Panc1 (cell line): ENCODE measurements at places on chromosomes 3 and 15. TPM values are rescaled to one million over a fixed set of nuclear protein-coding genes. Genes with fewer than 3 reads are reported as not detected.

DNA sequence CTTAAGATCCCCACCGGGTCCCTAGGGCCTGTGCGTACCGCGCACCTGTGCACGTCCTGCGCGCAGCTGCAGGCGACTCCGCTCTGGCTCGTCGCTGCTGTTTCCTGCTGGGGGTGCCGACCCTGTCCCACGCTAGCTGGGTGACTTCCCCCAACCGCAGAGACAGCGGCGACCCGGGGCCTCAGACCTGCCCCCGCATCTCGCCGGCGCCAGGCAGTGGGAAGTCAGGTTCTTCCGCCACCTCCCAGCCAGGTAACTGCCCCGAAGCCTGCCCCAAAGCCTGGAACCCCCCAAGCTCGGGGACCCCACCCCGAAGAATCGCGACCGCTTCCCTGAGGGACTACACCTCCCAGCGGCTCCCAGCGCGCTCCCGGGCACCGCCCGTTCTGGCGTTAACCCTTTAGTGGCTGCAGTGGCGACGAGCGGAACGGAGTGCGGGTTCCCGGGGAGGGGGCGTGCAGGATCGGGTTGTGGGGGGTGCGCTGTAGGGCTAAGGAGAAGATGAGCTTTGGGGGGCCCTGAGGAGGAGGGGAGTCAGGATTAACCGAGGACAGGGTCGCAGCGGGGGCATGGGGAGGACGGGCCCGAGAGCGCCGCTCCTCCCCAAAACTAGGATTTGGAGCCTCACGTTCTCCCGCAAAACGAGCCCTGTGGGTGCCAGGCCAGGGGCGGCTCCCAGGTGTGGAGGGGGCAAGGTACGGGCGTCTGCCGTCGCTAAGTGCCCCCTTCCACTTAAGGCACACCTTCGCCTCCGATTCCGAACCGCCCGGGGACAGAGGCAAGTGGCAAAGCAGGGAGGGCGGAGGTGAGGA is 589 bp downstream of the NEIL1 start:
- DNase-seq: no peak

NANOGP8 gene
- not detected for total RNA-seq

SLC28A1 gene
- total RNA-seq: not detected

- DNase-seq: peak; percentile 18
Measured at GRCh38 chr15:23467110-23467600, 20.1 kb upstream of the GOLGA6L2 start.

DNA sequence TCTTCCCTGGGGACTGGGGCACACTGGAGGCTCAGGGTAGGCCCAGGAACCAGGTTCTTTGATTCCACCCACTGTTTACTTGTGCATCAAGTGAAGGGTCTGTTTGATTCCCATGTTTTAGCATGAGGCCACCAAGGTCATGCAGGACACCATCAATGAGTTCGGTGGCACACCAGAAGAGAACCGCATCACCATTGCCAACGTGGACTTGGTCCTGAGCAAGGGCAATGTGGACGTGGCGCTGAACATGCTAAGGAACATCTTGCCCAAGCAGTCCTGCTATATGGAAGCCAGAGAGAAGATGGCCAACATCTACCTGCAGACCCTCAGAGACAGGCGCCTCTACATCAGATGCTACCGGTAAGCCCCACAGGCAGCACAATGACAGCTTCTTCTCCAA is 21.5 kb downstream of the TTC21A start:
- no peak for DNase-seq

GRCh38 chr3:147351301-147351700 is 55.0 kb downstream of the ZIC4 start:
- DNase-seq: no peak

DNA sequence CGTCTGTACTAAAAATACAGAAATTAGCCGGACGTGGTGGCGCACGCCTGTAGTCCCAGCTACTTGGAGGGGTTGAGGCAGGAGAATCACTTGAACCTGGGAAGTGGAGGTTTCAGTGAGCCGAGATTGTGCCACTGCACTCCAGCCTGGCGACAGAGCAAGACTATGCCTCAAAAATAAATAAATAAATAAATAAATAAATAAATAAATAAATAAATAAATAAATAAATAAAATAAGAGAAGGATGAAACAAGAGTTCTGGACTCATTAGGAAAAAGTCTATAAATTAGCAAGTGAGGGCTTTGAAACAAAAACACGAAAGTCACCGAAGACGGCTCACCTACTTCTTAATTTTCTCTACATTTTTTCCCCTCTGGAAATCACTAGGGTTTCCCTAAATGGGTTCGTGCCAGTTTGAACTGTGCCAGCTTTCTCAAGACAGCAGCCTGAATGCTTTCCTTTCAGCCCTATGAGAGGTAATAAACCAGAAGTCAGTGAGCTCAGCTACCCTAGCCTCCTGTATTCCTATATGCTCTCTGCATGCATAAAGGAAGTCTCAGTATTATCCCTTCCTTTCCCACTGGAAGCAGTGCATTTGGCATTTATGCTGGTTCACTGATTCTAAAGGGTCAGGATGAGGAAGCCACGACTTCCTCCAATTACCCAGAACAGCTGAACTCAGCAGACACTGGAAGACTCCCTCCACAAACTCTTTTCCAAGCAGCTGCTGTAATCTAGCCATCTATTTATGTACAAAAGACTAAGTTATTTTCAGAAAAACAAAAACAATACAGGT is 266.9 kb downstream of the ZBBX start:
- DNase-seq: no peak

DNA sequence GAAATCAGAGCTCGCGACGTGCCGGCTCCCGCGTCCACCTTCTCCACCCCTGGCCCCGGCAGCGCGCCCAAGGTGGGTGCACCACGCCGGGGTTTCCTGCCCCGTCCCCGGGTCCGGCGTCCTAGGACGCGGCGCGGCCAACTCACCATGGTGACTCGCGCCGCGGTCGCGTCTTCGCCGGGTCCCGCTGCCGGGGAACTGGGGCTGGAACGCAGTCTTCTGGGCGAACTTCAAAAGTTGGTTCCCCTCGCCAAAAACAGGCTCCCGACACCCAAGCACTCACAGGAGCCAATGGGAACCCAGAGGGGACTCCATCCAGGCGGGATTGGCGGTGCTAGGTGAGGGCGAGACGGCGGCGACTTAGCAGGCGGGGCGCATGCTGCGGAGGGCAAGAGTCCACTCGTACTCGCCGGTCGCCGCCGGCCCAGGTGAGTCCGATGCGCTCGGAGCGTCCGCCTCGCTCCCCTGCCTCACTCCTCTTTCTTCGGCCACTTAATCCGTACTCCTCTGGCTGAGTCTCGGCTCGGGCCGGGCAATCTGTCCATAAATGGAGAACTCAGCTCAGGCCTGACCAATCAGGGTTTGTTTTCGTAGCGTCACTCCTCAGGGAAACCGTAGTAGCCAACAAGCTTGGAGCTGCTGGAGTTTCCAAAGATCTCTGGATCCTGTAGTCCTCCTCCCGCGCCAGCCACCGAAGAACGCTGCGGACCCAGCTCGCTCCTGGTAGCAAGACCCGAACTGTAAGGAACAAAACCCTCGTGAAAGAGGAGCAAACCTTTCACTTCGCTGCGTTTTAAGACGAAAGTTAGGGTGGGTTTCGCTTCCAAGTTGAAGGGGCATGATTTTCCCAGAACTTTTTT is at the start of gene MYO1E:
MYO1E (minus strand) TSS at position 520 of the 860 bp plus-strand sequence; CDS start at position 149, 371 bp downstream.
- peak; percentile 96 for DNase-seq

GRCh38 chr3:166123576-166123975 is 286.4 kb upstream of the BCHE start:
- DNase-seq: no peak

SPTSSB gene
- 3.7 TPM for total RNA-seq

DNA sequence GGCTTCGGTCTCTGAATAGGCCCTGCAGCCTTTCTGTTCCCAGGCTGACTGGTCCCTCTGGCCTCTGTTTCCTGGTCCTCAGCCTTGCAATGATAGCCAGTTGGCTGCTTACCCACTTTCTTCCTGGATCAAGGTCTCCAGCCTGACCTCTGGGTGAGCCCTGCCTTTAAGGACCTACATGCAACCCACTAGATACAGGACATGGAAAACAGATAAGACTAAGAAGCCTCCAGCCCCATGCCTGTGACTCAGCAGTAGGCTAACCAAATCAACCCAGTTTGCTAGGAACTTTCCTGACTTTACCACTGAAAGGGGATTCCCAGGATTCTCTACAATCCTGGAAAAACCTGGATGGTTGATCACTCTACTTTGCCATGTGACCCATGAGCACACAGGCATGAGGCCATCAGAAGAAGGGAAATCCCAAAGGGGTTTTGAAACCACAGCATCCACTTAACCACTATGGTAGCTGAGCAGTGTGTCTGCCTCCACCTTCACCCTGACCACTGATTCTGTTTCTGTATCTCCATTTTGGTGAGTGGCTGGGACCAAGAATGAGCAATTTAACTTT is 188.1 kb downstream of the CHST2 start:
- DNase-seq: no peak

DNASE1L3 gene
- not detected for total RNA-seq

DNA sequence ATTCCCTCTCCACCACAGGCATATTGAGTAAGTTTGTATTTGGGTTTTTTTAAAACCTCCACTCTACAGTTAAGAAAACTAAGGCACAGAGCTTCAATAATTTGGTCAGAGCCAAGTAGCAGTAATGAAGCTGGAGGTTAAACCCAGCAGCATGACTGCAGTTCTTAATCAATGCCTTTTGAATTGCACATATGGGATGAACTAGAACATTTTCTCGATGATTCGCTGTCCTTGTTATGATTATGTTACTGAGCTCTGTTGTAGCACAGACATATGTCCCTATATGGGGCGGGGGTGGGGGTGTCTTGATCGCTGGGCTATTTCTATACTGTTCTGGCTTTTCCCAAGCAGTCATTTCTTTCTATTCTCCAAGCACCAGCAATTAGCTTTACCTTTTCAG is 1.6 kb upstream of the CCR5 start:
- DNase-seq: no peak

C3orf49 gene
- not detected for total RNA-seq
